ENCODE measurements at places on chromosomes 6 and 20.

GRCh38 chr20:57709823-57710799, at the start of gene PMEPA1:
PMEPA1 (minus strand) TSS chr20:57710015; CDS start chr20:57709582, 433 bp downstream.
- H3K4me3 ChIP-seq, result peak within 1 kb of the TSS; percentile 81
- H3K36me3 ChIP-seq, result no peaks in the 10 kb centered on the region
- H3K27ac ChIP-seq, result peak within 1 kb of the TSS; percentile 85

DNA sequence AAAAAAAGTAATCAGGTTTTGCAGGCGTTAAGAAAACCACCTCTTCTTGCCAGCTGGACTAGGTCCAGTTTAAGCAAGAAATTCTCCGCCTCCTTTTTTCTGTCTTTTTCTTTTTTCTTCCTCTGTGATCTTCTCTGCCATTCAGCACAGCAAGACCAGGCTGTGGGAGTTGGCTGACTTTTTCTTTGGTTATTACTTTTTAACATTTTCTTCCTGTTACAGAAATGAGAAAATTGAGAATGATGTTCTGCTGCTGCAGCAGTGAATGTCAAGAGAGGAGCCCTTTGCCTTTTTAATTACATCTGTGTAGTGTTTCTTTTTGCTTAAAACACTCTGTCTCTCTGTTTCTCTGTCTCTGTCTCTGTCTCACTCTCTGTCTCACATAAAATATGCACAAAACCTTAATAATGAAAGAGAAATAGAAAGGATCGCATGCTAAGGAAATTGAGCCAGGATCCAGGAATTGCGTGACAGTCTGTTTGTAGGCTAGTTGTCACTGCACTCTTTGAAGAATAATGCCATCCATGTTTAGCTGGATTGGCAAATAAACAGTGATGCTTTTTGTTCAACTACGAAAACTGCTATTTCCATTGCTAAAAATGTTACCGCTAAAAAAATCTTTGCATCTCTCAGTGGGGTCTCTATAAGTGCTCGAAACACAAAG, 103.2 kb upstream of the SUPT3H start:
- H3K27me3 ChIP-seq, result no peaks in the 10 kb centered on the region
- peaks cover 26% of the 10 kb centered on the region for H3K4me1 ChIP-seq
- DNase-seq, result no peak
- peaks cover 57% of the 10 kb centered on the region for H3K36me3 ChIP-seq
- no peak overlapping the region for H3K4me3 ChIP-seq
- peak overlapping the region; percentile 22 for H3K27ac ChIP-seq

DNA sequence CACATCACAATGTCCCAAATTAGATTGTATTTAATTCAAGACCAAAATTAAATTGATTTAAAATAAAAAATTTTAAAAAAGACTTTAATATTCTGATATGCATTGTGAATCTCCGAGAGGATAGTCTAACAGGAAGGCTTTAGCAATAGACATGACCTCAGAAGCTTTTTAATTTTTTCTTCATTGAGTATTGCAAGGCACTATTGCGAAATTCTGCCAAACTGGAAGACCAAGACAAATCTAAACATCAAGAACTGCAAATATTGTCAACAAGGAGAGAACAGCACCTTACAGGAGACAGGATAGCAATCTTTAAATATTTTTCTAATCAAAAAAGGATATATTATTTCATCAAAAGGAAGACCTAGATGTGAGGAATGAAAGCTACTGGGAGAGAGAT, 56.9 kb downstream of the BMP5 start:
- DNase-seq, result no peak
- H3K4me1 ChIP-seq, result no peaks in the 10 kb centered on the region
- H3K4me3 ChIP-seq, result no peak overlapping the region
- H3K27me3 ChIP-seq, result no peaks in the 10 kb centered on the region

DNA sequence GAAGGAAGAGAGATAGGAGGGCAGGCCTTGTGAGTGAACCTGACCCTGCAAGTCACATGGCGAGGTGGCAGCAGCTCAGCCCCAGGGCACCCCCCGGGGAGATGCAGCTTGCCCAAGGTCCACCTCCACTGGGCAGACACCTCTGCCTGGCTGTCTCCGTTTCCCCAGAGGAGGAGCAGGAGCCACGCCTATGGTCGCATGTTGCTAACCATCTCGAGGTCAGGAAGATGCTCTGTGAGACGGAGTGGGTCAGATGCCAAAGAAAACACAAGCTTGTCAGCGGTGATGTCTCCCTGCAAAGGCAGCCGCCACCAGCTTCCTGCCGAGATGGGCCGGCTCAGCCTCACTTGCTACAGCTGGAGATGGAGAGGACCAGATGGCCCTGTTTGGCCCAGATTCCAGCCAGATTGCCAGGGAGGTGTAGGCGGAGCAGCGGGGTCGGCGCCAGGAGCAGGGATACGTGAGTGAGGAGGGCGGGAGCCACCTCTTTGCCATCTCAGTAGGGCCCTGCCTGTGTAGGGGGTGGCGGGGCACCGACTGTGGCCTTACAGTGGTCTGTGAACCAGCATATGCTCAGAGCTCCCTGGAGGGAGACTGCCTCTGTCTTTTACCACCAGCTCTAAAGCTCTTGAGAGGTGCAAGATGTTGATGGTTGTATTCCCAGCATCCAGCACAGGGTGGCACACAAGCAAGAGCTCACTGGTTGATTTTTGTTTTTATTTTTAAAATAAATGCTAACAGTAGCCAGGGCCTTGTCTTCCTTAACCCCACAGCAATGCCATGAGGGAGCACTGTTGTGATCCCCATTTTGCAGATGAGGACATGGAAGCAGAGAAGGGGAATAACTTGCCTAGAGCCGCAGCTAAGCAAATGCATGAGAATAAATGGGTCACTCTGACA, 42.9 kb upstream of the FAM83D start:
- H3K36me3 ChIP-seq, result peaks cover 76% of the 10 kb centered on the region
- peak; percentile 37 for DNase-seq
- no peaks in the 10 kb centered on the region for H3K27me3 ChIP-seq
- no peak overlapping the region for H3K4me3 ChIP-seq

DNA sequence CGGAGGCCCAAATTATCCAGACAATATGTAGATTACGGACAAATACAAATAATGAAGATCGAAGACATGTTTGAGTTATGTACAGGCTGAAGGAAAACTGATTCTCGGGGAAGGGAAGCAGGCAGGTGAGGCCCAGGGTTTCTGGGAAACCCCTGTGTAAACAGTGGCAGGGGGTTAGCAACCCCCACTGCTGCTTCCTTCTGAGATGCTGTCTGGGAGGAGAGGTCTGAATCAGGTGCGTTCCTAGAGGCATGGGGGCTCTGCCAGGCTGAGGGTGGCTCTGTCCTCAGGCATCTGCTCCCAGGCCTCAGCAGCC, 7.2 kb upstream of the MDGA1 start:
- no peaks in the 10 kb centered on the region for H3K36me3 ChIP-seq
- no peak for DNase-seq
- H3K27ac ChIP-seq, result peak overlapping the region; percentile 84
- peak overlapping the region; percentile 65 for H3K4me3 ChIP-seq
- H3K27me3 ChIP-seq, result no peaks in the 10 kb centered on the region
- H3K4me1 ChIP-seq, result peaks cover 15% of the 10 kb centered on the region

- H3K36me3 ChIP-seq, result no peaks in the 10 kb centered on the region
- H3K4me1 ChIP-seq, result peaks cover 86% of the 10 kb centered on the region
Observed at GRCh38 chr6:37205175-37205996, 35.4 kb downstream of the PIM1 start.

- no peak overlapping the region for H3K27ac ChIP-seq
- H3K36me3 ChIP-seq, result no peaks in the 10 kb centered on the region
- H3K4me1 ChIP-seq, result peaks cover 17% of the 10 kb centered on the region
- DNase-seq, result no peak
- peaks cover 32% of the 10 kb centered on the region for H3K27me3 ChIP-seq
Observed at GRCh38 chr6:53938810-53939209, 144.0 kb downstream of the LRRC1 start.

DNA sequence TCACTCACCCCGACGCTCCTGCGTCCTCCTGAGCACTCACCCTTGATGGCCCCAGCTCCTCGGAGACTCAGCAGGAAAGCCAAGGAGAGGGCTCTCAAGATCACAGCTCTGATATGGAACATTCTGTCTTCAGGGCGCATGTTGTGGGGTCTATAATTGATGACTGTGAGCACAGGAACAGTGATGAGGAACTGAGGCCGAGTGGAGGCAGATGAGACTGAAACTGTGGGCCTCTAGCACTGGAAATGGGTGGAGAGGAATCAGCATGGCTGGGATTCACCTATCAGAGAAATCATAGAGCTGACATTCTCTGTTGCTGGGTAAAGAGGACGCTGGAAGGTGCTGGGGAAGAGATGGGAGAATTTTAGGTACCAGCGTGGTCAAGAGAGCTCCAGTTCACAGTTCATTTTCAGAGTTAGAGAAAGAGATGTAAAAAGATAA, at the start of gene HLA-DPA1:
HLA-DPA1 (minus strand) TSS at position 219 of the 441 bp plus-strand sequence.
- peaks cover 6% of the 10 kb centered on the region for H3K36me3 ChIP-seq

DNA sequence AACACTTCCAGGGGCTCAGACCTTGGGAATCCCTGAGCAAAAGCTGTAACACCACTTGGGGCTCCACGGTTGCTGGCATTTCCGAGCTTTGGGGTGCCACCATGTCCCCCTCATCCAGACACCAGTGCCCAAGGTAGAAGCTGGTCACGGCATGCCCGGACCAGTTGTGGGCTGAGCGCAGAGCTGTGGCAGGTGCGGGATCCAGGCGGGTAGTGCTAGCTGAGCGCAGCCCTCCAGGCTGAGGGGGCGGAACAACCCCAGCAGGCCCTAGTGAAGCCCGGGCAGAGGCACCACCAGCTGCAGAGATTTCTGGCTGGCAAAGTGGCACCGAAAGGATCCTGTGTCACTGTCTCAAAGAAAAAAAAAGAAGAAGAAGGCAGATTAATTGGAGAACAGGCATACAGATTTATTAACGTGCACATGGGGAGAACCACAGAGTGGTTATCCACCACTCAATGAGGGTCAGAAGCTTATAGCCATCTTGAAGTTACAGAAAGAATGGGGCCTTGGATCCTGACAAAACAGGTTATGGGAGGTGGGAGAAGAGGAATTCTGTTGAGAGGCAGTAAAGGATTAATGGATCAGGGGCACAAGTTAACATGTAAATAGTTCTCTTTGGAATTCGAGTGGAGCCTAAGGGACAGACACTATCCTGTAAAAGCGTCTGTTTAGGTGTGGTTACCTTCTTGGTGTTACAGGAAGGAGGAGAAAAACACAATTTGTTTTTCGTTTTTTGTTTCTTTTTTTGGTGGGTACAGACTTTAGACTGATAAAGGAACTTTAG, 107.5 kb downstream of the CD24 start:
- H3K36me3 ChIP-seq, result no peaks in the 10 kb centered on the region
- DNase-seq, result no peak
- no peak overlapping the region for H3K27ac ChIP-seq

- no peaks in the 10 kb centered on the region for H3K27me3 ChIP-seq
- no peaks in the 10 kb centered on the region for H3K4me1 ChIP-seq
- H3K4me3 ChIP-seq, result no peak overlapping the region
- no peak for DNase-seq
- H3K36me3 ChIP-seq, result no peaks in the 10 kb centered on the region
- H3K27ac ChIP-seq, result no peak overlapping the region
Observed at GRCh38 chr6:44538131-44538806, 150.8 kb downstream of the CDC5L start.

DNA sequence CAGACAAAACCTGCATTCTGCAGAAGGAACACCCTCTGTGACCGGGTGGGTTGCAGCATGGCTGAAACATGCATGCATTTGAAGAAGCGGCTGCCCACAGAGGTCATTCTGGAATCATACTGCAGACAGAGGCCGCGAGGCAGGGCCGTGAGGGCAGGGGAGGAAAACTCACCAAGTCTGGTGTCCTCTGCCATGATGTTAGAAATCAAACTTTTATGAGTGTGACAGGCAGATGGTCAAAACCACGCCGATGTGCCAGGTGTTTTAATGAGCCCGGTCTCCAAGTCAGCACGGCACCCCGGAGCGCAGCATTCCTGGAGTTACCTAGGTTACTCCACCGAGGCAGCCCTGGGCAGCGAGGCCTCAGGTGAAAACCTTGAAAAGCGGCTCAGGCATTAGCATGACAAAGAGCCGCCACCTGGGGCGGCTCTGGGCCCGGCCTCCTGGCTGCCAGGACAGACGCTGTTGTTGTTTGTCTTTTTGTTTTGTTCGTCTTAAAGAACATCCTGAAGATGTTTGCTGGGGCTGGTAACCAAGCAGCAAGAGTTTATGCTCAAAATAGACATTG, 255.6 kb downstream of the ERMARD start:
- peaks cover 6% of the 10 kb centered on the region for H3K36me3 ChIP-seq
- H3K27ac ChIP-seq, result no peak overlapping the region
- H3K27me3 ChIP-seq, result peaks cover 18% of the 10 kb centered on the region
- H3K4me3 ChIP-seq, result no peak overlapping the region

- H3K27me3 ChIP-seq, result no peaks in the 10 kb centered on the region
- H3K36me3 ChIP-seq, result peaks cover 65% of the 10 kb centered on the region
Observed at GRCh38 chr6:154167126-154167525, 128.1 kb downstream of the OPRM1 start.

DNA sequence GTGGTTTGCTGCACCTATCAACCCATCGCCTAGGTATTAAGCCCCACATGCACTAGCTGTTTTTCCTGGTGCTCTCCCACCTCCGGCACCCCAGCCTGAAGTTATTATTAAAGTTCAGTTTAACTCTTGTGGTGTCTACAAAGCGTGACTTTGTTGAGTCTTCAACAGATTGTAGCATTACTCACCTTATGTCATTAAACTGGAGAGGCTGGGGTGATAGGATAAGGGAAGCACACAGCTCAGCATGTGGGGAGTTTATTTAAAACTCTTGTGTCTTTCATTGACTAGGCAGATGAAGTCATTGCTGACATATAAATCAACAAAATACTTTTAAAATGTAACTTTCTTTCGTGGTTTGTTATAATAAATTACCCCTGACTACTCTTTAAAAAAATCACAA, 84.7 kb upstream of the GCM1 start:
- no peaks in the 10 kb centered on the region for H3K36me3 ChIP-seq
- peaks cover 46% of the 10 kb centered on the region for H3K4me1 ChIP-seq
- H3K4me3 ChIP-seq, result no peak overlapping the region
- H3K27me3 ChIP-seq, result no peaks in the 10 kb centered on the region
- H3K27ac ChIP-seq, result no peak overlapping the region

GRCh38 chr6:158284007-158284875, 28.0 kb upstream of the TULP4 start:
- no peak overlapping the region for H3K4me3 ChIP-seq
- no peaks in the 10 kb centered on the region for H3K27me3 ChIP-seq
- H3K36me3 ChIP-seq, result peaks cover 5% of the 10 kb centered on the region
- H3K27ac ChIP-seq, result peak overlapping the region; percentile 60
- DNase-seq, result no peak

- H3K27ac ChIP-seq, result no peak overlapping the region
- H3K36me3 ChIP-seq, result peaks cover 82% of the 10 kb centered on the region
- H3K4me3 ChIP-seq, result no peak overlapping the region
- H3K27me3 ChIP-seq, result no peaks in the 10 kb centered on the region
- no peaks in the 10 kb centered on the region for H3K4me1 ChIP-seq
- DNase-seq, result no peak
Observed at GRCh38 chr6:21228876-21229460, 364.6 kb upstream of the SOX4 start.

Data from activated T-cell treated with anti-CD3 and anti-CD28 coated beads, Interleukin-2, amount 50 U/mL, for 24 hours (primary cell).